Activated naive CD8-positive, alpha-beta T cell treated with anti-CD3 and anti-CD28 coated beads for 36 hours (primary cell): ENCODE measurements at places on chromosomes 7 and 10. TPM values are rescaled to one million over a fixed set of nuclear protein-coding genes. Genes with fewer than 3 reads are reported as not detected.

The MICU1 gene
- total RNA-seq, result 29.2 TPM

DNA sequence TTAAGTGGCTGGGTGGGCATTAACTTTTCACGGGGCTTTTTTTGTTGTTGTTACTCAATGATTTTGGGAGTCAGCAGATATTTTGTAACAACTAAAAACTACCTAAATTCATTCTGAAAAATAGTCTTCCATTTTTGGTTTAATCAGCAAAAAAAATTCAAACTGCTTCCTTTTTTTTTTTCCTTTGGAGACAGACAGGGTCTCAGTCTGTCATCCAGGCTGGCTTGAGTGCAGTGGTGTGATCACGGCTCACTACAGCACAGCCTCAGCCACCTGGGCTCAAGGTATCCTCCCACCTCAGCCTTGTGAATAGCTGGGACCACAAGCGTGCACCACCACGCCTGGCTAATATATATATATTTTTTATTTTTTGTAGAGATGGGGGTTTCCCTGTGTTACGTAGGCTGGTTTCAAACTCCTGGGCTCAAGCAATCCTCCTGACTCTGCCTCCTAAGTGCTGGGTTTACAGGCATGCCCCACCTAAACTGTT lies 36.5 kb downstream of the SKIDA1 start:
- no peak for DNase-seq

The GALNT11 gene
- 18.6 TPM for total RNA-seq

GRCh38 chr7:57425969-57426628 lies 23.9 kb upstream of the ZNF716 start:
- no peak for DNase-seq

The IFIT1B gene
- total RNA-seq, result not detected

The ZNF804B gene
- total RNA-seq, result not detected

GRCh38 chr10:94223702-94224370 lies 138.9 kb downstream of the NOC3L start:
- DNase-seq, result no peak

The NPFFR1 gene
- not detected for total RNA-seq

GRCh38 chr7:31076641-31077310 lies 24.7 kb downstream of the ADCYAP1R1 start:
- no peak for DNase-seq

GRCh38 chr10:25393621-25394020 lies 218.8 kb downstream of the GPR158 start:
- DNase-seq, result no peak

- no peak for DNase-seq
Measured at GRCh38 chr7:157007470-157008066, 2.9 kb downstream of the MNX1 start.

- no peak for DNase-seq
Measured at GRCh38 chr7:96228760-96229159, 93.1 kb downstream of the SLC25A13 start.

The ANXA8L1 gene
- not detected for total RNA-seq

DNA sequence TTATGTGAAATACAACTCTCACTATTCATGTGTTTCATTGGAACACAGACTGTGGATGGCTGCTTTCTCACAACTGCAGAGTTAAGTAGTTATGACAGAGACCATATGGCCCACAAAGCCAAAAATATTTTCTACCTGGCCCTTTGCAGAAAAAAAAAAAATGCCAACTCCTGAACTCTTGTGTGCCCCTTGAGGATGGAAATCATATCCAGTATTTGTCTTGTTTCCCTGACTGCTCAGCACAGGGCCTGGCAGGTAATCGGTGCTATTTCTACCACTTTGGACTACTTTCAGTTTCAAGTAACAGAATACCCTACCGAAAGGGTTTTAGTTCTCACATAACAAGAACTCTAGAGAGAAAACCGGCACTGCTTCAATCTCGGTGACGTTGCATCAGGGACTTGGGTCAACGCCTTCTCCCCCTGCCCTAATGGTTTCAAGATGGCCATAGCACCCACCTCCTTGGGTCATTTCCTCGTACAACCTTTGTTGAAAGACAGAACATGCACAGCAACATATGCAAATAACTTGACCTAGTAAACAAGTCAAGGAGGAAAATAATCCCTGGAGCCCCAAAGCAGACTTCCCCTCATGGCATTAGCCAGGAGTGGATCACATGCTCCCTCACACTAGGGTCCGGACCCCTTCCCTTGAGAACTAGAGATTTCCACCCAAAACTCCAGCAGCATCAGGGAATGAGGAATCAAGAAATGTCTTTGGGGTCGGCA lies 11.8 kb upstream of the GPNMB start:
- DNase-seq, result no peak
